ENCODE measurements at places on chromosomes 11 and 22.

GRCh38 chr11:61281581-61282250 lies 13.4 kb downstream of the VWCE start:
- DNase-seq: peak; percentile 59

- DNase-seq: peak; percentile 66
These were observed 39.6 kb upstream of the AMOTL1 start for GRCh38 chr11:94728541-94728940.

DNA sequence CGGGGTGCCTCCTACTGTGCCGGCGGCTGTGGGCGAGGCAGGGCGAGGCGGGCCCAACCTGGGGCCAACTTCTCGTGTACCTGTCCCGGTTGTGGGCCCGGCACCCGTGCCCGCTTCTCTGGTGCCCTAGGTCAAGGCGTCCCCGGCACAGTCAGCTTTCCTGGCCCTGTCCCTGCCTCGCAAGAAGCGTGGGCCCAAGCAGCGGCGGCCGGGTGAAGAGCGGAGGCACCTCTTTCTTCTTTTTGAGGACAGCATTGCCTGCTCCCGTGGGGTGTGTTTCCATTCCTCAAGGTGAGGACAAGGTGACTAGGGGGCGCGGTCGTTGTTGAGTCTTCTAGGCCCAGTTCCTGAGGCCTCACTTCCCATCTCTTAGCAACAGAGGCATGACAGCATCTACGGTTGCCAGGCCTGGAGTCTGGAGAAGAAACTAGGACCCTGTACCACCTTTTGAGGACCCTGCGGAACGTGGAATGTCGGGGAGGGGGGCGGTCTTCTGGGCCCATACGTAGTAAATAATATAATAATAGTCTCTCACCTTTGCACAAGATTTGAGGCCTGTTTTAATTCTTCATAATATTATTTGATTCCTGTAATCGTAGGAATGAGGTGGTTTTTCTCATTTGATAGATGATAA lies 418 bp downstream of the ACO2 start:
- DNase-seq: peak; percentile 22

DNA sequence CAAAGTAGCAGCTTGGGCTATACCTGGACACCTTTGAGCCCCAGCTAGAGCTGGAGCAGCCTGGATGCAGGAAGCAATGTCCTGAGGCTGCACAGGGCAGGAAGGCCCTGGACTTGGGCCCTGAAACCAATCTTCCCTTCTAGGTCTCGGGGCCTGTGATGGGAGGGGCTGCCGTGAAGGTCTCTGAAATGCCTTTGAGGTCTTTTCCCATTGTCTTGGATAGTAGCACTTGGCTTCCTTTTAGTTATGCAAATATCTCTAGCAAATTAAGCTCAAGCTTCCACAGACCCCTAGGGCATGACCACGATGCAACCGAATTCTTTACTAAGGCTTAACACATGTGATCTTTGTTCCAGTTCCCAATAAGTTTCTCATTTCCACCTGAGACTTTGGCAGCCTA lies 40.0 kb downstream of the LINC01488 start:
- DNase-seq: no peak

DNA sequence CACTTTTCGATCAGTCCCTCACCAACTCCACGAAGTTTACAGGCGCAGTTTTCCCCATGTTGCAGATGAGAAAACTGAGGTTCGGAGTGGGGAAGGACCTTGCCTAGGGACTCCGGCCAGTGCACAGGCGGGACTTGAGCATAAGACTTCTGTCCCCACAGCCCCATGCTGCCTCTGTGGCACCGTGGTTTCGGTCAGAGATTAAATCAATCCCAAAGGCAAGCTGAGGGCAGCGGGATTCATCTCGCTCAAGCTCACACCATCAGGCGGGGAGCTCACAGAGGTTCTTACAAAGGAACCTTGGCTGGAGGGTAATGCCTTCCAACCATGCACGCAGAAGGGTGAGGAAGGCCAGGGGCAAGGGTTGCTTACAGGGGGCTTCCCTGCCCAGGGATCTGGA lies 115.5 kb downstream of the PHF21B start:
- no peak for DNase-seq

DNA sequence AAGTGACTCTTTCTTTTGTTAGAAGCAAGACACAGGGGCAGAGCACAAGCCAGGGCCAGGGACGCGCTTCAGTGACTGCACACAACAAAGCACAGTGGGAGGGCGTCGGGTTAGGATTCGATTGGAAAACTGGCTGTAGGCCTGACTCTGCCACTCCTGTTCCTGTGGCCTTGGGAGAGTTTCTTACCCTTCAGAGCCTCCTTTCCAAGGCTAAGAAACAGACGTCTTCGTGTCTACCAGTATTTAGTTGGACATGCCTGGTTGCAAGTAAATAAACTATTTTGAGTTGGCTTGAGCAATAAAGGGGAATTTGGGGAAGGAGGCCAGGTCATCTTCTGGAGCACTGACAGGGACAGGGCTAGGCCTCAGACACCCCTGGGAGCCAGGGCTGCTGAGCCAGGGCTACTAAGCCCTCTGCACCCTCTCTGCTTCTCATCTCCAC lies 549.1 kb downstream of the INSC start:
- peak; percentile 78 for DNase-seq

DNA sequence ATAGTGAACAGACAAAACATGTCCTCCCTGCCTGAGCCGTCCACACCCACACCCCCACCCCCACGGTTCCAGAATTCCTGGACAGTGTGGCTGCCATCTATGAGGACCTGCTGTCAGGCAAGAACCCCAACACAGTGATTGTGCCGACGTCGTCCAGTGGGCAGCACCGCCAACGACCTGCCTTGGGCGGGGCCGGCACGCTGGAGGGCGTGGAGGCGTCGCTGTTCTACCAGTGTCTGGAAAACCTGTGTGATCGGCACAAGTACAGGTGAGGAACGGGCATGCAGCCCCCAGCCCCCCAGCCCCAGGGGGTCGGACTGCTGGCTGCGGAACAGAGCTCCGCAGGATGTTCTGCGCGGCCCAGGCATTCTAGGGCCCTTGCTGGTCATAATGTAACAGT lies 19.7 kb downstream of the ARFGAP2 start:
- DNase-seq: no peak

DNA sequence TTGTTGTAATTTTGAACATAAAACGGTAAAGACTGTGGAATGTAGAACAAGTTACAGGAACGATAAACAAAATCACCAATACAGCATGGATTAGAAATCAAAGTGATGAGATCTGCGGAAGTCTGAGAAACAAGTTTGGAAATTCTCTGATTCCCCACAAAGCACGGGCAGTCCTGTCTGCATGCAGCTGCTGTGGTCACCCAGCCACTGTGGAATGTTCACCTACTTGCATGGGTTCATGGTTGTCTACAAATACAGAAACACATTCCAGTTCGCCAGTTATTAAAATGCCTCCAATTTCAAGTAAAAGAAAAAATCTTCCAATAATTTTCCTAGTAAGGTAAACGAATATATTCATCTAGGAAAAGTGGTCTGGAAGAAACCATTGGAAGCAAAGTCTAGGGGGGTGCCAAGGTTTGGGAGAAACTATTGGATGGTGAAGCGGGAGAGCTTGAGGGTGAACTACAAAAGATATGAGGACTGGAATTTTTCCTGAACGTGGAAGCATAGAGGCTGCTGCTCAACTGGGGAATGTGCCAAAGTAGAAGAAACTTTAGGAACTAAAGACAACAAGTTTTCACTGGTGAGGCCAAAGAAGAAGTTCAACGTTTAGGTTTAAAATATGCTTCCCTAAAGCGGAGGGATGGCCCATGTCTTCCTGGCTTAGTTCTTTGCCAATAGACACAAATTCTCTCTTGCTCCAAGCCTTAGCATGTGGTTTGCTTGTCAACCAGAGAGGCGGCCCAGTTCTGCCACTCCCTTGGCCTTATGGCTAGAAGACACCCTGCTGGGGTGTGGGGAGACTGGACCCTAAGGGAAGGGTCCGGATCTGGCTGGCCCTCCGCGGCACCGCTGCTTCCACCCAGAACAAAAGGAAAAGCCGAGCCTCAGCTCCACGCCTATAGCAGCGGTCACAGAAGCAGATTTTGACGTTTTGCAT lies 70.2 kb downstream of the CTTN start:
- DNase-seq: no peak

DNA sequence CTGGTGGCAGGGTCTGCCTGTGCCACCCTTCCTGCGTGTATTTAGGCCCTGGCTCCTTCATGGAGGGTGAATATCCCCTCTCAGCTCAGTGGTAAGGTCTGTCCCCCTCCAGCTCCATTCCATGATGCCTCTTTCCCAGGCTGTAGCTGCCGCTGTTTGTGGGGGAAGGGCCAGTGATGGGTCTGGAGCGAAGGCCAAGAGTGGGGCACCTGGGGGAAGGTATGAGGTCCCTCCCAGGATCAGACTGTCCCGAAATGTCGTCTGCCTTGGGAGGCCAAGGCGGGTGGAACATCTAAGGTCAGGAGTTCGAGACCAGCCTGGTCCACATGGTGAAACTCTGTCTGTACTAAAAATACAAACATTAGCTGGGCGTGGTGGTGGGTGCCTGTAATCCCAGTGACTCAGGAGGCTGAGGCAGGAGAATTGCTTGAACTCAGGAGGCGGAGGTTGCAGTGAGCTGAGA lies 1.1 kb downstream of the CD151 start:
- DNase-seq: peak; percentile 52

DNA sequence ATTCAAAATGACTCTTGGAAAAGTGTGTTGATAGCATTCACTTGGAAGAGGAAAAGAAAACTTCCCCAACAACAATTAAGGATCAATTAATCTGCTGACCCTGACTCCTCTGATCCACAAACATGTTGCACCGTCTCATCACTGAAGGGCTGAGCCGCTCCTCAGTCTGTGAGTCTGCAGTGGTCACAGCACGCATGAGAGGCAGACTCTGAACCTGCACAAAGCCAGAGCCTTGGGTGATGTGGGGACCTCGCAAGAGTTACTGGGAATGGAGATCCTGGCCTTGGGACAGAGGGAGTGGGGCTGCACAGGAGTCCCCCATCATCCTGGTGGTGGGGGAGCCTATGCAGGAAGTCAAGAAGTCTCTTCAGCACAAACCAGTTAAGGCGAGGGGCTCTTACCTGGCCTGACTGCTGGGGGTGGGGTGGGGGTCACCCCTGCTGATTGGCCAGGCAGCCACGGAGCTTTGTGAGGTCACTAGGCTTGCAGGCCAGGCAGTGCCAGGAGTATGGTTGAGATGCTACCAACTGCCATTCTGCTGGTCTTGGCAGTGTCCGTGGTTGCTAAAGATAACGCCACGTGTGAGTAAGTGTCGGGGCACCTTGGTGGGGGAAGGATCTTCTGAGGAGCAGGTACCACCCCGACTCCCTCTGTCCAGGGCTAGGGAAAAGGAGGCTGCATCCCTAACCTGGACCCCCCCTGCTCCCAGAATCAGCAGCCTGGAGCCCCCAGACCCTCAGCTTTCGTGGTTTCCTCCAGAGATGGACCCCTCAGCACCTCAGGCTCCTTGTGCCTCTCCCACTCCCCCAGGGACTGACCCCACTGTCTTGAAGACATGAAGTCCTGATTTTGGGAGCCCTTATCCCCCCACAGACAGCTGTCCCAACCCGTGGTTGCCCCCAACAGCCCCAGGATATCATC lies at the start of gene ACR:
ACR (plus strand) TSS at position 477 of the 921 bp plus-strand sequence; CDS start at position 509, 32 bp downstream.
- DNase-seq: no peak
